Activated CD4-positive, alpha-beta T cell treated with anti-CD3 and anti-CD28 coated beads for 1 hour (primary cell): ENCODE measurements at places on chromosomes 13 and 19.

- DNase-seq: no peak
These were observed 4.7 kb downstream of the B3GNT8 start for GRCh38 chr19:41422456-41422855.

DNA sequence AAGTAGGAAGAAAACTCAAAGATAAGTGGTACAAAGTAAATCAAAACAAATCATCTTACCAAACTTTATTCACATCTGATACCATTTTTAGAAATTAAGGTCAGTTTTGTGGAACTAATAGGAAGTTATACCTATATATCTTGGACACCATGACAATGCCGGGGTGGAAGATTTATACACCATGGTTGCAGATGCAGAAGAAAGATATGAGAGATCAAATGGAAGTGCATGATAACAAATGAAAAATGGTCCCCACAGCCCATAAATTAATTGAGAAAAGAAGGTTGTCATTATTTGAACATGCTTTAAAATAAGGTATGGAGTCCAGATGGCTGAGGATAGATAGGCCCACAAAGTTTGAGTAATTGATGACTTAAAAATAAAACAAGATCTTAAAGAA lies 276.8 kb downstream of the TSHZ3 start:
- no peak for DNase-seq

DNA sequence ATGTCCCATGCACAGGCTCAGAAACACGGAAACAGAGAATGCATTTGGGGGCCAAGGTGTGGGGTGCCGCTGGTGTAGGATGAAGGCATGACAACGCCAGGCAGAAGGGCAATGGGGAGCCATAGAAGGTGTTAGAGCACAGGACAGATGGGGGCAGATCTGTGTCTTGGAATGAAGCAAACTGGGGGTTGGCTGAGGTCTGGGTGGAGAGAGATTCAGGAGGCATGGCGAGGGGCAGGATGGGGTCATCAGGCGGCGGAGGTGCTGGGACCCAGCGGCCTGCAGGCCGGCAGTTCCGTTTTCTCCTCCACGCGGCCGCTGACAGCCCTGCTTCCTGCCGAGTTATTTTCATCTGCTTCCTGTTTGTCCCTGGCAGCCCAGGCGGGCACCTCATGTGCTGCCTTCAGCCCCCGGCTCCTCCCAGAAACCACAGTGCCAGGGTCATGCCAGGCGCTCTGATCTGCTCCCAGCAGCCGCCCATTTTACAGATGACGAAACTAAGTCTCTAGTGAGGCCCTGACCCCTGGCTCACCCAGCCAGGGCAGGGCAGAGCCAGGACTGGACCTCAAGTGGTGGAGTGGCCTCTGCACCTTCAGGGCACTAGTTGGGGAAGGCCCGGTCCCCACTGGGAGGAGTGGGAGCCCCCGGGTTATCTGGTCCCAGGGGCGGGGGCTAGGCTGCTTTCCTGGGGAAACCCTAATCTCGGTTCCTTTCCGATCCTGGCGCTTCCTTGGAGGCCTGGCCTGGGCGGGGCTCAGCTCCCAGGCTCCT lies 2.2 kb downstream of the ARHGAP45 start:
- peak; percentile 49 for DNase-seq

GRCh38 chr13:110600980-110601379 lies 14.4 kb upstream of the NAXD start:
- no peak for DNase-seq

GRCh38 chr13:48492096-48492440 lies 40.8 kb downstream of the RCBTB2 start:
- DNase-seq: no peak

- no peak for DNase-seq
These were observed 94.3 kb downstream of the INSR start for GRCh38 chr19:7199613-7200533.

DNA sequence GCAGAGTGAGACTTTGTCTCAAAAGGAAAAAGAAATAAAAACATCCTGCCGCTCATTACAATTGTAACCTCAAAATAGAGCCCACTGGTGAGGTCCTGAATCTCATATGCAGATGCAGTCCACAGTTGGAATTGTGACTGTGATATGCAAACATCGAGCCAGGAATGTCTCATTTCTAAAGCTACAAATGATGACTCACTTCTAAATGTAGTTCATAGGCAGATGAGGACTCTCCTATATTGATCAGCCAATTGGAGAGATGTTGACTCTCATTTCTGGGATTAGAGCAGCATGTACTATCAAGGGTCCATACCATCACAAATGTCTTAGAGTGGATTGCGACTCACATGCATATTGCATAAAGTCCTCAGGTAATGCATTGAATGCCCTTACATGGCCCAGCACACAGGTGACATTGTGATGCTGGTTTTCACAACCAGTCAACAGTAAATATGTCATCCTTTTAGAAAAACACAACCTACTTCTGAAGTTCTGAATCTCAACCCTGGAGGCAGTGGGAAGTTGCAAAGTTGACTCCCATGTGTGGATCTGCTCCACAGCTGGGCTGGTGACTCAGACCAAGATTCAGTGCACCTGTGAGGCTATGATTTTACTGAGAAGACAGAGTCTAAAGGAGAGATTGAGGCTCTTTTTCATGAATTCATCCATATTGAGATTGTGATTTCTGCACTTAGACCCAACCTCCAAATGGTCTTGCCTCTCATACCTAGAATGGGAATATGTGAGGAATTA lies 16.9 kb upstream of the ZNF254 start:
- DNase-seq: no peak

DNA sequence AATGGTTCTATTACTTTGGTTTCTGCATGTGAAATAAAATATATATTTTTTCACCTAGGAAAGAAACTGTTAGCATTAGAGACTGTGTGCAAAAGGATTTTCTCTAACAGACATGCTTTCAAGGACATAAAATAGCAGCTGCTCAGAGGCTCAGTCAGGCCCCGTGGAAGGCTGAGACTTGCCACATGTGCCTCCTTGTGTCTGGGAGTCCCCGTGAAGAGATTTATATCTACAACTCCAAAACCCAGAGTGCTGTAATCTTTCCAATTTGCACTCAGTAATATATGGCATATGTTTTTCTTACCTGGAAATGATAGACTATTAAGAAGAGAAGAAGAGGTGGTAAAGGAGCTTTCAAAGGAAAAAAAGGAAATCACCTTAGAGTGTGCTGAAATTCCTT lies 371.6 kb upstream of the OBI1 start:
- no peak for DNase-seq

GRCh38 chr13:52779103-52779502 lies 39.5 kb upstream of the CNMD start:
- no peak for DNase-seq

GRCh38 chr19:46022431-46023310 lies at the start of gene PGLYRP1:
Gene PGLYRP1, minus strand, starts transcription at chr19:46023053. Its CDS starts 32 bp downstream, at chr19:46023021.
- DNase-seq: no peak

GRCh38 chr13:100098445-100099116 lies 9.7 kb downstream of the PCCA start:
- DNase-seq: no peak

- no peak for DNase-seq
These were observed 10.3 kb upstream of the UBAC2 start for GRCh38 chr13:99190147-99190985.

DNA sequence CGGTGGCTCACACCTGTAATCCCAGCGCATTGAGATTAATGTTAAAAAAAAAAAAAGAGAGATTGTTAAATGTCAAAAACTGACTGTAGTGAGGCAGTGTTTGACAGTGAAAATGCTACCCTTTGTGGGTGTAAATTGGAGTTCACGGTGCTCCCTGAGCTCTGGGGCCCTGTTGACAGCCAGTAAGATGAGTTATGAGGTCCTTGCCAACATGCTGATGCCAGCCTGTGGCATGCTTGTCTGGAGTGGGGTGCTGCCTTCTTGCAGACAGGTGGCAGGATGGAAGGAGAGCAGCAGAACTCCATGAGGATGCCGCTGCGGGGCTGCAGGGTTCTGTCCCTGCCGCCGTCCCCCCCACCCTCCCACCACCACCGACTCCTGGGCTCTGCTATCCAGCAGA lies 25.9 kb downstream of the PRAM1 start:
- no peak for DNase-seq

DNA sequence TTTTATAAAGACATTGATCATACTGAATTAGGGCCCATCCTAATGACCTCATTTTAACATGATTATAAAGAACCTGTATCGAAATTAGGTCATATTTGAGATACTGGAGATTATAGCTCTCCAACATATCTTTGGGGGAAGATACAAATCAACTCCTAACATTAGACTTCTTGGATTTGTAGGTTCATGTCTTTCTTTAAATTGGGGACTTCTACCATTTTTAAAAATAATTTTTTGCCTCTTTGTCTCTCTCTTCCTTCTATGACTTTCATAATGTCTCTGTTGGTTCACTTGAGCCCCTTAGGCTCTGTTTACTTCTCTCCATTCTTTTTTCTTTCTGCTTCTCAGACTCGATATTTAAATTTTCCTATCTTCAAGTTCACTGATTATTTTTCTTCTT lies 57.2 kb downstream of the RNF17 start:
- DNase-seq: no peak

DNA sequence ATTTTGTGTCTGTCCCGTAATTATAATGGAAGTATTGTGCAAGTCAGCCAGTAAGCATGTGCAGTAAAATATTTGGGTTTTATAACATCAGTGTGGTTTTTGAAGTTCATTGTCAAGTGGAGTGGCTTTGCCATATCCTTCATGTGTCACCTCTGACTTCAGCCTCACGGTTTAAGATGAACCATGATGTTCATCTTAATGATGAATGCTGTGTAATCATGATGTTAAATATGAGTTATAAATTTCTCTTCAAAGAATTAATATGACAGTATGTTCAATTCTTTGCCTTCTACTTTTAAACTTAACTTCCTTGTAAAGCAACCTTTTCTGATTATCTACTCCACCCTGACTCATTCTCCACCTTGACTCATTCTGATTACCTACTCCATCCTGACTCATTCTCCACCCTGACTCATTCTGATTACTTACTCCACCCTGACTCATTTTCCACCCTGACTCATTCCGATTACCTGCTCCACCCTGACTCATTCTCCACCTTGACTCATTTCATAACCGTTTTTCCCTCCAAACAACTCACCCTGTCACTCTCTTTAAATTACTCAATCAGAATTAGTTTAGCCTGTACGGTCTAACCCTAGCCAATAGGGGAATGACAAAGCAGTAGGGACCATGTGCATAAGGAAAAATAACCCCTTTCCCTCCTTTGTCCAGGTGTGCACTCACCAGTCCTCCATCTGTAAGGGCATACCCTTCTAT lies 50.3 kb upstream of the ANKRD10 start:
- DNase-seq: no peak

- no peak for DNase-seq
These were observed 88.4 kb downstream of the IRS2 start for GRCh38 chr13:109697936-109698335.

GRCh38 chr19:1263188-1263587 lies 5.9 kb upstream of the CIRBP start:
- DNase-seq: no peak

GRCh38 chr19:13003081-13003480 lies 7.8 kb downstream of the NFIX start:
- DNase-seq: no peak

- no peak for DNase-seq
These were observed 314.3 kb upstream of the HTR2A start for GRCh38 chr13:47211106-47211505.

DNA sequence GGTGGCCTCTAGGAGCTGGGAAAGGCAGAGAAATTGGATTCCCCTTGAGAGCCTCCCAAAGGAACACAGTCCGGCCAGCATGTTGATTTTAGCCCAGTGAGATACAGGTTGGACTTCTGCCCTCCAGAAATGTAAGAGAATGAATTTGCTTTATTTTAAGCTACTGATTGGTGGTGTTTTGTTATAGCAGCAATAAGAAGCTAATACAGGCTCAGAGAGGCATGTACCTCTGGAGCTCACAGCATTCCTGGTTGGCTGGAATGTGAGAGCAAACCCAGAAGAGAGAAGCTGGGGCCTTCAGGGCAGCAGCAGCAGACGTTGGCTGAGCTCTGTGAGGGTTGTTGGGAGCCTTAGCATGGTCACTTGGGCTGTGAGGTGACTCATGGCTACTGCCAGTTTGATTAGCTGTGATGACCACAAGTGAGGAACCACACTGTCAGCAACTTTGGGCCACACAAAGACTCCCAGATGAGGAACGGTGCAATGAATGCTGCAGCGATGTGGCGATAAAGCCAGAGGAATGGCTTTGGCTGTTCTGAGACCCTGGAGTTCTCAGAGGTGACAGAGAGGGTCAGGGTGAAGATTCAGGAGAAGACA lies 80.1 kb downstream of the CYSLTR2 start:
- DNase-seq: no peak

GRCh38 chr19:36837176-36837905 lies 846 bp downstream of the ZNF790 start:
- DNase-seq: no peak

DNA sequence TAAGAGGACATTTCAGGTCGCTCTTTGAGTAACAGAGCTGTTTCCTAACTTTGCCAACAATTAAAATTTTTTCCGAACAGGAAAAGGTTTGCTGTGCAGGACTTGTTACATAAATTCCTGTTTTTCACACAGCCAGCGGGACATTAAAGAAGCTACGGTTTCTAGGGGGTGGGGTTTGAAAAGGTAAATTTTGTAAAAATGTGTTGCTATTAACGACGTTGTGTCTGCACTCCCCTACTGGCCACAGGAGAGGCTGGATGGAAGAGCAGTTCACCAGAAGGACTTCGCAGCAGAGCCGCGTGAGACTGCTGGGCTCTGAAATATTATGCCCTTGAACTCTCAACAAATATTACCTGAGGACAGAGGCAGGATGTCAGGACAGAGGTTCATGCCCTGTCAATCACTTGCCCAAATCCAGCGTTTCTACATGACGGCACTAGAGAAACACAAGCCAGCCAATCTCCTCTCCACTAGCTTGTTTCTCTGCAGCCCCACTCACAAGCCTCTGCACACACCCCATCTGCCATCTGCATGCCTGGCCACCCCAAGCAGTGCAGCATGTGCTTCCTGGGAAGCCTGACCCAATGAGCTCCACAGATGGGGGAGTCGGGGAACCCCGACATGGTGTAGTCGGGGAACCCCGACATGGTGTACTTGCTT lies 102.0 kb downstream of the FOXO1 start:
- DNase-seq: no peak

GRCh38 chr19:31257426-31258130 lies 91.7 kb downstream of the TSHZ3 start:
- DNase-seq: no peak

- no peak for DNase-seq
These were observed 27.8 kb upstream of the OR1M1 start for GRCh38 chr19:9058905-9059667.

DNA sequence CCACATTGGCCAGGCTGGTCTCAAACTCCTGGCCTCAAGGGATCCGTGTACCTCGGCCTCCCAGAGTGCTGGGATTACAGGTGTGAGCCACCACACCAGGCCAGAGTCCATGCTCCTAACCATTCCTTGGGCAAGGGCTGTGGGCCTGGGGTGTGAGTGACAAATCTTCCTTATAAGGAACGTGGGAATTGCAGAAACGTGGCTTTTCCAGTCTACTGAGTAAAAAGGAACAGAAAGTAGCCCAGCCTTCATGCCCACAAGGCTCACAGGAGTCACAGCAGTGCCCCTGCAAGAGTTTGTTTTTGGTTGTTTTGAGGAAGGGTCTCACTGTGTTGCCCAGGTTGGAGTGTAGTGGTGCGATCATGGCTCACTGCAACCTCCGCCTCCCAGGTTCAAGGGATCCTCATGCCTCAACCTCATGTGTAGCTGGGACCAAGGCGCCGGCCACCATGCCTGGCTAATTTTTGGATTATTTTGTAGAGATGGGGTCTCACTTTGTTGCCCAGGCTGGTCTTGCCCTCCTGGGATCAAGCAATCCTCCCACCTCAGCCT lies 5.1 kb downstream of the MYPOP start:
- no peak for DNase-seq

GRCh38 chr19:11378319-11379189 lies 4.1 kb downstream of the SWSAP1 start:
- DNase-seq: no peak
